Esophagus (tissue), 2 donors: ENCODE measurements at places on chromosomes 5 and 9. TPM values are rescaled to one million over a fixed set of nuclear protein-coding genes. Genes with fewer than 3 reads are reported as not detected.

Gene MEIKIN
- 0.12 TPM for polyA plus RNA-seq

Gene APBA1
- polyA plus RNA-seq, result 0.82 TPM

Gene POLR1E
- 8.1 TPM for polyA plus RNA-seq

Gene ST8SIA4
- 0.36 TPM for polyA plus RNA-seq

Gene KIF4B
- polyA plus RNA-seq, result not detected

Gene MLANA
- polyA plus RNA-seq, result not detected

Gene PCDHGB7
- polyA plus RNA-seq, result 1.4 TPM

Gene OBP2B
- polyA plus RNA-seq, result not detected

Gene PNPLA7
- polyA plus RNA-seq, result 3.9 TPM

Gene CCDC171
- 1.2 TPM for polyA plus RNA-seq

Gene ZFP2
- 0.52 TPM for polyA plus RNA-seq

Gene FAM169A
- 0.28 TPM for polyA plus RNA-seq

Gene IL13
- not detected for polyA plus RNA-seq

Gene FOXD4L3
- polyA plus RNA-seq, result not detected
